ENCODE measurements at places on chromosomes 7 and 10.

GRCh38 chr10:38118072-38118807 is 24.1 kb downstream of the ZNF37A start:
- DNase-seq, result no peak

DNA sequence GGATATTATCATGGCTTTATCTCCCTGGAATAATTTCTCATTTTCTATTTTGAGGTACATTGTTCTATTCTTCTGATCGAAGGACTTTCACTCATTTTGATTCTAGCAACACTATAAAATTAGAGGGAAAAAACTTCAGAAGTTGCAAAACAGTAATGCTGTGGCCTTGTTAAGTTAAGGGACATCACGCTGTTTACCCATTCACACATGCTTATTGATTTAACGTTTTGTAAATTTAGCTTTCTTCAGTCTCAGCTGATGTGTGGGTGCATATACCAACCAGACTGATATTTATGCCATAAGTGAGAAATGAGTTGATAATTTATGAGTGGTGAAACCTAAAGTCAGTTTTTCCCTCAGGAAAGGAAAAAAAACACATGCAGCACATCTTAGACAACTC is 63.5 kb upstream of the RELN start:
- DNase-seq, result no peak

DNA sequence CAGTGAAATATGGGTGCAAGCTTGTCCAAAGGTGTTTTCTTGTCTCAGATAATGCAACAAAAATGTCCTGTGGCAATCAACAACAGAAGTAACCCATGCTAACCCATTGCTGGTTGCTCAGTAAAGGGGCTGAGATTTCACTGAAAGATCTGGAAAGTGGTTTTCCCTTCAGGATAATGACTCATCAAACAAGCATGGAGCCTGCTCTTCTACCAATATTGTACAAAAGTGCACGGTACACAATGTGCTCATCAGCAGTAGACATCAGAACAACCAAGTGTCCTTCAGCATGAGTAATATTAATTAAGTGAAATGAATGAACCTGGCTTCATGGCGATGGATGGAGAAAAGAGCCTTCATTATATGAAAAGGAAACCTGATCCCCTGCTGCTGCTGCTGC is 287.1 kb upstream of the NEBL start:
- no peak for DNase-seq

DNA sequence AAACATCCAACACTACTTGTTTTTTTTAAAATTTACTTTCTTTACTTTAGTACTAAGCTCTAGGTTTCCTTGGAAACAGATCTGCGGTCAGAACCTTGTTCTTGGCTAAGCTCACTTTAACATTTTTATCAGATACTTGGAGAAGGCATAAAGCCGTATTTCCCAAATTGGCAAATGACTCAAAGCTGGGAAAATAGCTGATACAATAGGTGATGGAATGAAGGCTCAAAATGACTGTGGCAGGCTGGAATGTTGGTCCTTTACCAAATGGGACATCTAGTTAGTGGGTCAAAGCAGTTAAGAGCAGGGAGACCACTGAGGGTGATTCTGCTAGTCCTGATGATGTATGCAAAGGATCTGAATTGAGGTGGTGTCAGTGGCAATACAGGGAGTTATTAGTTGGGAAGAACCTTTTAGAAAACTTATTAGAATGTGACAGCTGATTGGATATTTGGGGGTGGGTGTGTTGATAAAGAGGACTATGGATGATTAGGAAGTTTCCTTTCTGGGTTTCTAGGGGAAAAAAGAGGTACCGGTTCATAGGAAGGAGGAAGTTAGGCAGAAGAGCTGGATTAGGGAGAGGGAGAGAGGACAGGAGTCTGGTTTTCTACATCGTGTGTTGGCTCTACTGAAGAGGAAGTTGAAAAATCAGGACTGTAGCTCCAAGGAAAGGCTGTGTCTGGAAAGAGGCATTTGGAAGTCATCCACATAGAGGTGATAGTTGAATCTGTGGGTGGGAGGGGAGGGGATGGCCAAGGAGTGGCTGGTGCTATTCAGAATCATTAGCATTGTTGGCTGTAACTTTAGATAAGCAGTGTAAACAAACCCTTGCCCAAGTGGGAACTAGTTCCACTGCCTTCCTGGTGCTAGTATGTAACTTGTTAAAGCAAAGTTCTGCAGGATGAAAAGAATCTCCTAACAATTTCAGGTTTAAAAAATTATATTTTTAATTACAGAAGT is 13.1 kb downstream of the PLCE1 start:
- no peak for DNase-seq

DNA sequence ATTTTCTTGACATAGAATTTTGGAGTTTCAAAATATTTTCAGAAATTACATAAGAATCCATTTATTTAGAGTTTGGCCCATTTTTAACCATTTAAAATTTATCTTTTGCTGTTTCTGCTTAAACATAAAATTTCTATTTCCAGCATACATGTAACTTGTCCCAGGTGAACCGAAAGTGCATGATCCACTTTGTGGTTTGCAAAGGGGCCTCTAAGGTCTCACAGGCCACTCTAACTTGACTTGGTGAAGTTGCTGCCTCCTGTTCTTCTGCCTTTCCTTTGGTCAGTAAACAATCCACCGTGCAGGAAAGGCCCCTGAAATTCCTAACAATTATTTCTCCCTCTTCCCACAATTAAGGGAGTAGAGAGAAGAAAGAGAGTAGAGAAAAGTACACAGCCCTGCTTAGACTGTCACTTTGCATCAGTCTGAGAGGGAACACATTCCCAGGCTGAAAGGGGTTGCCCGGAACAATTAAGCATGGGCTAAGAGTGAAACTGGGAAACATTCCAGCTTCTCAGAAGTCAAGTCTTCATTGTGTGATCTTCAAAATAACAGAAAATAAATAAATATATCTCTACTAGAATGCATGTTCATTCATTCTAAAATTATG is 79.5 kb upstream of the SEMA3A start:
- no peak for DNase-seq

DNA sequence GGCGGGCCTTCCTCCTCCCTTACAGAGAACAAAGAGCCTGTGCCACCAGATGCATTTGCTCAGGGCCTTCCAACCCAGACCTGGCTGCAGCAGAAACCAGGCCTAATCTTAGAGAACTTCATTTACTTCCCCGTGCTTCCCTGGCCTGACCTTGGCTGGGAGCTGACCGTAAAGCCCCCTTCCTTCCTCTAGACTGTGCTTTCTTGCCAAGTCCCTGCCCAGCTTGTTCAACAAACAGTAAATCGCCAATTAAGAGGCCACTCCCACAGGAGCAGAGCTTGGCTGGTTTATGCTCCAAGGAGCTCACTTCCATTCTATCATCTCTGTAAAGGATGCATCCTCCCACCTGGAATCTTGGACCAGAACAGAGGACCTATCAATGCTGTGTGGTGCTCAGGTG is 110.9 kb downstream of the COL13A1 start:
- no peak for DNase-seq

DNA sequence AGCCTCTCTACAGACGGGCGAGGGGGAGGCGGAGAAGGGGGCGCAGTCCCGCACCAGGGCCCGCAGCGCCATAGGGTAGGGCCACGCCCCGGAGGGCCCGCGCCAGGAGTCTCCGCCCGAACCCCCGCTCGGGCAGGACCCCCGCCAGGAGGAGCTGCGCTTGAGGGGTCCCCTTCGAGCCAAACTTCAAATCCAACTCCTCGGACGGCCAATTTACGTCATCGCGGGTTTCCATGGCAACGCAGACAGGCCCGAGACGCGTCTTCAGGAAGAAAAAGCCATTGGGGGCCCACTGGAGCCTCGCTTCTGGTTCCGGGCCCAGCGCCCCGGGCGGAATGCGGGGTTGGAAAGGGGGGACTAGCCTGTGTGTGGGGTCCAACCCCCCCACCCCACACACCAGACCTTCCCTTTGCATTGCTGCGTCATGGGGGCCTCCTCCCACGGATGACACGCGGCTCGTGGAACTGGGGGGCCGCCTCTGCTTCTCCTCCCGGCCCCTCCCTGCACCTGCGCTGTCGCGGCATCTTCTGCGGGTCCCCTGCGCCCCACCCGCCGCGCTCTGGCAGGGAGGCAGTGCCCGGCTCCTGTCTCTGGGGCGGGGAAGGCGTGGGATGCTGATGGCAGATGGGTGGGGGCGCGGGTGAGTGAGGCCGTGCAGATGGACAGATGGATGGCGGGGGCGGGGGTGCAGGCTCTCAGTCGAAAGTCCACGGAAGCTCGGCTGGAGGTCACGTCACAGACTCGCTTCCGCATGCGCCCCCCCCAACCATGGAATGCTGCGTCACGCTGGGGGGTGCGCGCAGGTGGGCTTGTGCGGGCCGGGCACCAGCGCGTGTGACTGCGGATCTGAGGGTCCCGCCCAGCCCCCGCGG is 1.2 kb downstream of the CALY start:
- DNase-seq, result peak; percentile 56

GRCh38 chr10:14660831-14661230 is 113.9 kb downstream of the FAM107B start:
- DNase-seq, result no peak

DNA sequence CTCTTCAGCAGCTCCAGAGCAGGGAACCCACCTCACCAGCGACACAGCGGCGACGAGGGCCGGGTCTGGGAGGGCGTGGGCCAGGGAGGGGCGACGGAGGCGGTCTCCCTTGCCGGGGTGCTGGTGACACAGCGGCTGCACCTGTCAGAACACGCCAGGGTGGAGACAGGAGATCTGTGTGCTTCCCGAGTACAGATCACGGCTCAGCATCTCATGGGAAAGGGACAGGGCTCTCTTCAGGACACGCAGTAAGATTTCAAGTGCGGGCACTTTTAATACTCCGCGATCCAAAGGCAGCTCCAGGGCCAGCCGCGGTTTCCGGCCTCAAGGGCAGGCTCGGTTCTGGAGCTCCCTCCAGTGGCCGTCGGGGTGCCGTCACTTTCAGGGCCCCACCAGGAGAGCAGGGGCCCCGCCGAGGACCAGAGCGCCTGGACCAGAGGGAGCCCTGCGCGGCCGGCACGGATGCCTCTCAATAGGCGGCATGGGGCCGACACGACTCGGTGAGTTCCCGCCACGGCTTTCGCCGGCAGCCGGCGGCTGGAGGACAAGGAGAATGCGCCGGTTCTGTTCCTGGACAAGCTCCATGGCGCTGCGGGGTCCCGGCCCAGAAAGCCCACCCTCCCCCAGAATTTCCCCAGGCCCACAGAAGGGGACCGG is 21.4 kb downstream of the GPR146 start:
- peak; percentile 73 for DNase-seq

GRCh38 chr10:117188371-117188770 is 8.9 kb upstream of the KCNK18 start:
- no peak for DNase-seq

- no peak for DNase-seq
Observed at GRCh38 chr7:156000601-156001396, 188.5 kb upstream of the SHH start.

- no peak for DNase-seq
Observed at GRCh38 chr10:117680601-117681000, 138.1 kb downstream of the EMX2 start.

DNA sequence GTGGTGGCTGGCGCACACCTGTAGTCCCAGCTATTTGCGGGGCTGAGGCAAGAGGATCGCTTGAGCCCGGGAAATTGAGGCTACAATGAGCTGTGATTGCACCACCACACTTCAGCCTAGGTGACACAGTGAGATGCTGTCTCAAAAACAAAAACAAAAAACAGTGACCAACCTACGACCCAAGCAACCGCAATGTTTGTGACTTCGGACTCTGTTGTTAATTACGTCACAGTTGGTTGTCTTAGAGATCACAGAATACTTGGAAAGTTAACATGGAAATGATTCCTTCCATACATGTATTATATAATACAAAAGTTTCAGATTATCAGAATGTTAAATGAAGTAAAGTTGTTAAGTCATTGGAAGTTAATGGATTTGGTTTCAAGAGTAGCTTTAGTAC is 106.2 kb downstream of the REEP3 start:
- DNase-seq, result no peak

All from stimulated activated CD4-positive, alpha-beta T cell treated with anti-CD3 and anti-CD28 coated beads, Interleukin-15, amount 100 ng/mL, for 1 hour (primary cell).